GM20000 (cell line): ENCODE measurements at places on chromosomes 7 and 10.

DNA sequence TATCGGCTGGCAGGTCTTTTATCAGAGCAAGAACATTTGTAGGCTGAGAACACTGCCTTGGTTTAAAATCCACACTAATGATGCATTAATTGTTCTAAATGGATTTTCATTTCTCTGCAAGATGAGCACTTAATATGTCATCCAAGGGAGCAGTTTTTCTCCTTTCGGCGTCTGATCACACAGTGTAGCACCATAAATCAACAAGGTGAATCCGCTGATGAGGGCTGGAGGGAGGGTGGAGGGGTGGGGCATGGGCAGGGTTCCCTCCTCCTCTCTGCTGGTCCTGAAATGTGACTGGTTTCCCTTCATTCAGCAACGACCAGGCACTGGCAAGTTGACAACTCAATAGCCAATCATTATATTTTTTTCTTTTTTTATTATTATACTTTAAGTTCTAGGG is 45.6 kb downstream of the ADAM12 start:
- no peak for DNase-seq

GRCh38 chr10:93947055-93947454 is 46.7 kb upstream of the PLCE1 start:
- DNase-seq: no peak

- peak; percentile 56 for DNase-seq
These were observed 78.3 kb downstream of the SLC25A40 start for GRCh38 chr7:87797798-87798403.

DNA sequence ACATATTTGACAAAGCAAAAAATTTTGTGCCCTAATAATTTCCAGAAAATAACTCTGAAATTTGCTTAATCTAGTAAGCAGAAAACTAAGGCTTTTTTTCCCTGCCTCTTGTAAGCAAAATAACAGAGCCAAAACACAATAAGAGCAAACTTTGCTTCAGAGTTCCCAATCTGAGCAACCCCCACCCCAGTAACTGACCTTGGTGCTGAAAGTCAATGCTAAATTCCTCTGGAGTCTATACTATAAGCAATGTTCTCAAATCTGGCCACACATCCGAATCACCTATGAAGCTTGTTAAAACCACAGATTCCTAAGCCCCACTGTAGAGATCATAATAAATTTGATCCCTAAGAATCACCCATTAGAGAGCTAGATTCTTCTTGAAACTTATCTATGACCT is 150.5 kb downstream of the ELAPOR2 start:
- DNase-seq: no peak

- no peak for DNase-seq
These were observed 112.5 kb upstream of the VWC2 start for GRCh38 chr7:49660976-49661375.

DNA sequence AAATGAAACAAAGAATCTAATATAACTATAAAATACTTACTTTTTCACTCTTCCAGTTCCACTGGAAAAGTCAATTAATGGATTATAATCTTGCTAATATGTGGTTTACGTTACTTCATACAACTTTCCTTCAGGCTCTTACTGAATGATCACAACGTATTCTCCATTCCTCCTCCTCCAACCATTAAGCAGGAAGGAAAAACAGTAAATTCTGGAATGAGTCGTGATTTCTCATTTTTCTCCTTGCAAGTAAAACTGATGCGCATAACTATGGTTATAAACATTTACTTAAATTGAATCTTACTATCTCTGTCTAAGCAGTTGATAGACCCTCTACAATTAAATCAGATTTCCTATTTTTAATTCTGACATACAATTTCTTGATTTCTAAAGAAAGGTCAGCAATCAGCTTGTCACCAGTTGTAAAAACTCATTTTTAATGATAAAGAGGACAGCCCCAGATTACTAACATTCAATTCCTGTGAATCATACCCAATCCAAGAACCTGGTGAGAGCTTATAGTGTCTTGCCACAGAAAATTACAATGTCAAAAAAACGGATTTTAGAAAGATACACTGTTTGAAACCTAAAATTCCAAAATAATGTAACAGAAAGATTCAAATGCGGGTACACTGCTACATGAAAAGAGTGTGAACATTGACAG is 64.3 kb downstream of the EZH2 start:
- no peak for DNase-seq

DNA sequence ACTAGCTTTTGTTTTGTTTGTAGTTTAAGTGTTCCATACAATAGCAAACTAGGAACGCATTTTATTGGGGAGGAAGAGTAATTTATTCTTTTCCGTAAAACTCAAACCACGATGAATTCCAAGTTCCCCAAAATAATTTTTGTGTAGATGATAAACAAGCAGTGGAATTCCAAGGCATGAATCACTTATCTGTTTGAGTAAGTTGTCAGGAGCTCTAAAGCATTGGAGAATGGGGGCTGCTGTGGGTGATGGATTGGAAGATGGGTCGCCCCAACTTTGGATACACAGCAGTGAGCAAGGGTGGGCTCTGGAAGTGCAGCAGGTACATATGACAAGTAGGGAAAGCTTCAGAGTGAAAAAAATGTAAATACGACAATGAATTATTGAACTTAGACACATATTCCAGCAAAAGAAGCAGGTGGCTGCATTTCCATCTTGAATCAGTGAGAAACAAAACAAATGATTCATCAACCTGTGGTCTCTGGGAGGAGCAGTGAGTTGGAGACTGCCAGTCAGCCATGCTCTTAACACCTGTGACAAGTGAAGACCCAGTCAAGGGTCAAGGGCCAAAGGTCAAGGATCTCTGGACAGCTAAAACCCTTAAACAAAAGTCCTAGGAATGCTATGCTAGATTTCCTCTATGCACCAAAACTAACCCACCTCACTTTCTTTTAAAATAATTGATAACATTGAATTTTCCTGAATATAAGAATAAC is 34.2 kb upstream of the ADRB1 start:
- no peak for DNase-seq

- no peak for DNase-seq
These were observed 82.2 kb downstream of the TSPAN12 start for GRCh38 chr7:120775755-120776154.

GRCh38 chr10:63720072-63720537 is 198.9 kb downstream of the REEP3 start:
- DNase-seq: peak; percentile 23

DNA sequence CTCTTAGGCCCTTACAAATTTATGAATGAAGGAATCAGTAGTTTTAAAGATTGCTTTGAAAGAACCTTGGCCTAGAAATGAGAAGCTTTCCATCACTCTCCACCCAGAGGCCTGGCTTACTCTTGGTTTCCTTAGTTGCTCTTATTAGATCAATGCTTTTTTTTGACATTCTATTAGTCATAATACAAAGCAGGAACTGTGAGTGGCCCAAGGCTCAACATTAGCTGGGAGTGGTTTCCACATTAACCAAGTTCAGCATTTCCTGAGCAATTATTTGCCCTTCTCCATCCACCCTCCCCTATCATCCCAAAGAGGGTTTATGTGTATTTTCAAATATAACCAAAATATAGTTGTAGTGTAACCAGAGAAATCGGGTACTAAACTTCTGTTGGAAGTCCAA is 103.4 kb upstream of the FAM204A start:
- DNase-seq: no peak

- no peak for DNase-seq
These were observed 3.5 kb upstream of the NAMPT start for GRCh38 chr7:106288263-106288662.

GRCh38 chr7:139104091-139104450 is 5.4 kb downstream of the ZC3HAV1 start:
- DNase-seq: peak; percentile 42

GRCh38 chr7:8147760-8148463 is 114.1 kb downstream of the ICA1 start:
- no peak for DNase-seq

GRCh38 chr10:103452506-103453230 is 498 bp upstream of the CALHM2 start:
- no peak for DNase-seq

- DNase-seq: no peak
These were observed 96.0 kb downstream of the MTERF1 start for GRCh38 chr7:91784469-91784868.

GRCh38 chr10:79542626-79543025 is 17.6 kb downstream of the SFTPA2 start:
- DNase-seq: no peak

GRCh38 chr10:89414879-89415821 is 782 bp downstream of the IFIT5 start:
- DNase-seq: peak; percentile 52

DNA sequence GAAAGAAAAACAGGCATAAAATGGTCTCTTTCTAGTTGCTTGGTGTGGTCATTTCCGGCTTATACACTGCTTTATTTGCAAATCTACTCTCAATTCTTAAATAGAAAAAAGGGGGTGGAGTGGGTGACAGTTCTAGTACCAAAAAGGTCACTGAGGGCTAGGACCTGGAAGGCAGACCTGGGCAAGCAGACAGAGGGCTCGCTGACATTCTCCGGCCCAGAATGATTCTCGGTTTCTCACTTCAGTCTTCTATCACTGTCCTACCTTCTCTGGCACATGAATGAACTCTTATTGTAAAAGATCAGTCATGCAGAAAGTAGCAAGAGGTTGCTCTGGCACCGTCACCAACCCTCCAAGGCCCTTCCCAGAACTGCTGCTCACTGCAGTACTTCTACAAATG is 54.0 kb downstream of the MALSU1 start:
- peak; percentile 26 for DNase-seq

- no peak for DNase-seq
These were observed 120.0 kb downstream of the CALN1 start for GRCh38 chr7:72292118-72292517.

DNA sequence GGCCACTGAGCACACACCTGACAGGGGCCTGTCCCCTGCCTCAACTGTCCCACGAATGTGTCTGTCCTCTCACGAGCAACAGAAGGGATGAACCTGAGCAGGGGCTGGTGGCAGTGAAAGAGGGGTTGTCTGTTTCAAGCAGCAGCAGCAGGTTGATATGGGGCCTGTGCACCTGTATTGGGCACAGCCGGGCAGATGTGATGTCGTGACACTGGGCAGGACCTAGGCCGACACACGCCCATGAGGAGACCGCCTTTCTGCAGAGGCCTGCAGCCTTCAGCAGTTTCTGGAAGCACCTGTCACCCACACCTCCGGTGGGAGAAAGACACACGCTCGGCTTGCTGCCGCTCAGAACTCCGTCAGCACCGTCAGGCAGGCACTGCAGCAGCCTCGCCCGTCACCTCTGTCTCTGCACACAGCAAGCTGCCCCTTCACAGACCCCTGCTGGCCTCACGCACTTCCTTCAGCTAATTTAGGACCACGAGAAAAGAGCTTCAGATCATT is 48.5 kb downstream of the AMZ1 start:
- DNase-seq: no peak

DNA sequence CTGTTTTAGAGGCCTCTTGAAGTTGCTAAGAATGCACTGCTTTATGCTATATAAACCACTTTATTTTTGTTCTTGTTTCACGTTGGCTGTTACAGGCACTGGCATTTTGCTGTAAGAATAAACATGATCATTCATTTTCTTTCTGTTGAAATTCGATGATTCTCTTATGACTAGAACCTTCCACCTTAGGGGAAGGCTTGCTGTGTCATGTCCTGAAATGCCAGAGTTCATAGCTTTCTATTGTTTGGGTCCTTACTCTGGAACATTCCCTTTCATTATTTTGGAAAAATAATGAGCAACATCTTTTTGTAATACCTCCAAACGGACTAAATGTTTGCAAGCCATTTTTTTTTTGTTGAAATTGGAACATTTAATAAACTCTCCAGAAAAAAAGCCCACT is 495.1 kb upstream of the POT1 start:
- no peak for DNase-seq

GRCh38 chr10:32411797-32412498 is 34.0 kb upstream of the CCDC7 start:
- no peak for DNase-seq

- no peak for DNase-seq
These were observed 33.5 kb upstream of the KLHL7 start for GRCh38 chr7:23072048-23072447.

GRCh38 chr7:117912421-117912820 is 39.2 kb upstream of the CTTNBP2 start:
- DNase-seq: no peak

DNA sequence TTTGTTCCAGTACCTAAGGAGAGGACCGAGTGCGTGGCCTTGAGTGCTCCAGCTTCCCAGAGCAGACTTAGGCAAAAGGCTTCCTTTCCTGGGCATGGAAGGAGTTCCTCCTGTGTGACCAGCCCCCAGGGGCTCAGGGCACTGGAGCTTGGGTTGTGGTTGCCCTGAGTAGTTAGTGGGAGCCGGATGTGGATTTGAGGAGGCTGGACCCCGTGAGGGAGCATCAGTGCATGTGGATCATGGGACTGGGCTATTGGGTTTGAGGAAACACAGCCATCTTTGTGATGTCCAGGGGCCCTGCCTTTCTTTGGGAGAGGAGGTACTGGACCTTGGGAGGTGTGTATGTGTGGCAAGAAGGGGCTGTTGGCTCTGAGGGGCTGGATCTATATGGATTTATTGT is 8.4 kb downstream of the LRMDA start:
- no peak for DNase-seq

DNA sequence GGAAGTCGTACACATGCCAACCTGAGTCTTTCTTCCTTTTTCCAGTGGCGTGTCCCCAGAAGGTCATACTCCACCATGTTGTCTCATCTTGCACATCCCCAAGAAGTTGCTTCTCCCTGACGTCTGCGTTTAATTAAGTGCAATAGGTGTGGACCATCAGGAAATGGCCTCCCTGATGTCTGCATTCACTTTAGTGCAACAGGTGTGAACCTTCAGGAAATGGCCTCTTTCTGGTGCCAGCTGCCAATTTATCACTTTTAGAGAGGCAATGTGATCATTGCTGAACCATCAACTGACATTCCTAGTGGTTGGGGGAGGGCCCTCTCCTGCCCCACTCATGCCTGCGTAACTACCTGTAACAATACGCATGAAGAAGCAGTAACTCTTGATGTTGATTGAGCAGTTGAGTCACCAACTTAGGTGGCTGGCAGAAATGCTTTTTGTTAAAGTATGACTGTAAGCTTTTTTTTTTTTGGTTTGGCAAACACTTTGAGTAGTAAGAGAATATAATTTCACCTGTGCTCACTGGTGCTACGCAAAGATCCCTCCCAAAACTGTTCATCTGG is 25.8 kb downstream of the SCIN start:
- no peak for DNase-seq

GRCh38 chr10:13634207-13634606 is 47.4 kb downstream of the PRPF18 start:
- DNase-seq: no peak

GRCh38 chr7:105010504-105011130 is 3.4 kb upstream of the KMT2E start:
- DNase-seq: no peak

- DNase-seq: no peak
These were observed 423.7 kb upstream of the MTPN start for GRCh38 chr7:136400877-136401276.

GRCh38 chr7:73437621-73438416 is 4.2 kb downstream of the FZD9 start:
- DNase-seq: no peak

- DNase-seq: peak; percentile 47
These were observed 31.9 kb upstream of the AGBL3 start for GRCh38 chr7:134954197-134955082.
